Activated naive CD4-positive, alpha-beta T cell (primary cell): ENCODE measurements at places on chromosomes 11 and 22.

- no peak for DNase-seq
Observed at GRCh38 chr11:27646051-27646818, 54.0 kb downstream of the BDNF start.

DNA sequence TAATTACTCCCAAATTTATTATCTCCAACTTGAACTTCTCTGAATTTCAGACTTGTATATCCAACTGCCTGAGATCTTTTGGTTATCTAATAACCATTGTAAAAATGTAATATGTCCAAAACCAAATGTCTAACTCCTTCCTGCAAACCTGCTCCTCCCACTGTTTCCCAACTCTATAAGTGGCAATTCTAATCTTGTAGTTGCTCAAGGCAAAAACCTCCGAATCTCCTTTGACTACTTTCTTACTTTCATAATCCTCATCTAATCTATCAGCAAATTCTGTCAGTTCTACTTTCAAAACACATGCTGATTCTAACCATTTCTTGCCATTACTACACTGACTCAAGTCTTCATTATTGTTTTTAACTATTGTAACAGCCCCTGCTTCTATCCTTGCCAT lies 55.7 kb downstream of the FAM168A start:
- DNase-seq: no peak

- DNase-seq: no peak
Observed at GRCh38 chr22:28795932-28796856, 4.2 kb downstream of the XBP1 start.

DNA sequence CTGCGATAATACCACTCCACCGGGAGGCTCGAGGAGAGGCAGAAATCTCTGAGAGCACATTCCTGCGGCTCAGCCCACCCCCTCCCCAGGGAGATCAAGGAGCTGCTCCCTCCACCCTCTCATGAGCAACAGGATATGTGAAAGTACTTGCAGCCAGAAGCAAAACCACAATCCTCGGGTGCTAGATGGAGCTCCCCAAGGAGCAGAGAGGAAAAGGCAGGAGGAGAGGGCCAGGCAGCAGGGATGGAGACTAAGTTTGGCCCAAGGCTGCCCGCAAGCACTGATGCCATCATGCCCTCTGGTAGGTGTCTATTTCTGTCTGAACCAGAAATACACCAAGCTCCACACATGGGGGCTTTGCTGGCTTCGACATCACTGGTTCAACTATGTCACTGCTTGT lies 22.3 kb downstream of the VPS37C start:
- no peak for DNase-seq

- no peak for DNase-seq
Observed at GRCh38 chr11:19939415-19939929, 220.8 kb downstream of the DBX1 start.

DNA sequence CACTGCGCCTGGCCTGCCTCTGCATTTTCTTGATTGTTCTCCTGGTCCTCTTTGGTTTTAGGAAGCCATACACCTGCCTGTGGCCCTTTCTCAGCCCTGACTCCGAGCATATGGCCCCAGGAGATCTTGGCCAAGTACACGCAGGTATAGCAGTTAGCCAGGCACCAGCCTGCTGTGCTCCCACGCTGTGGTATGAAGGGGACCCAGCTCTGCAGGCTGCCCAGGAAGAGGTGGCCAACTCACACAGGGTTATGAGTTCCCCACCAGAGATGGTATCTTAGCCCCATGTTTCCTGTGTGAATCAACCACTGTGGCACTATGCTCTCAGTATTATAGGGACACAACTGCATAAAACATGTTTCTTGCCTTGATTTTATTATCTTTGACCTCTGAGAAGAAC lies 31.1 kb downstream of the SGSM3 start:
- DNase-seq: no peak

- no peak for DNase-seq
Observed at GRCh38 chr11:67392183-67392715, 463 bp downstream of the RAD9A start.

DNA sequence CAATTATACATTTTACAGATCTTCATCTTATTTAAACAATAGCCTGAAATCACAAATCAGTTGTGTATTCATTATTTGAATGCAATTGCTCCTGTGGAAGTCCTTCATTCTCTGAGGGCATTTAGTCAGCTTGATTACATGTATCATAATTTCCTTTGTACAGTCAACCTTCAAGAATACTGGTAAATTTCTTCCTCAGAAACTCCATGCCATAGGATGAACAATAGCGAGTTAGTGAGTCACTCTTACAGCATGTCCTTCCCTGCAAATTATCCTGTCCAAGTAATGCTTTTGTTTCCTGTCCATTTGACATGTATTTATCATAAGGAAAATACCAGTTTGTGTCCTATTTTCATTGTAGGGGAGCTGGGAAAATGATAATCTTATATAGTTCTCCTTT lies 3.8 kb downstream of the OR10S1 start:
- DNase-seq: no peak

GRCh38 chr22:31662668-31663037 lies 638 bp upstream of the PISD start:
- DNase-seq: no peak

DNA sequence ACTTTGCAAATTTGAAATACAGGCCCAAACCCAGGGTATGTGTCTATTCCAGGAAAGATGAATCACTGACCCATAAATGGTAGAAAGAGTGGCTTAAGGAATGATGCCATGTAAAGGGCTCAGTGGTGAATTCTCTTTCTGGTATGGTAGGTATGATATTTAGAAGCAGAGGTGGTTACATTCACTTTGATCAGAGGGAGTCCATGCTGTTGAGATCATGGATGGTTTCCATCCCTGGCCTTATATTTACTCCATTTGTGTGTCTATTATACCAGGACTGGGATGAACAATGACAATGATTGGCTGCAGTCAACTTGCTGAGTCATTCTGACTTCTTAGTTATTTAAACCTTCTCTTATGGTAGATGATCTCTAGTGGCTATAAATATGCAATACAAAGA lies 419.8 kb upstream of the LRRC4C start:
- DNase-seq: no peak

DNA sequence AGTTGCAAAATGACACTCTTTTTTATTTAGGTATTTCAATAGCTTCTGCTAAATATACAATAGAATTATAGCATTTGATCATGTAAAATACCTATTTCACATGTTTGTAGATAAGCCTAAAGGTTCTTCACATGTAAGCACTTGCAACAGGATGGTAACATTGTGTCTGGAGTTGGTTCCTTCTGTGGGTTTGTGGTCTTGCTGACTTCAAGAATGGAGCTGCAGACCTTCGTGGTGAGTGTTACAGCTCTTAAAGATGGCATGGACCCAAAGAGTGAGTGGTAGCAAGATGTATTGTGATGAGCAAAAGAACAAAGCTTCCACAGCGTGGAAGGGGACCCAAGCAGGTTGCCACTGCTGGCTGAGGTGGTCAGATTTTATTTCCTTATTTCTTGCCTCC lies 246.4 kb upstream of the PDGFD start:
- DNase-seq: no peak

- no peak for DNase-seq
Observed at GRCh38 chr11:117691516-117691915, 105.5 kb downstream of the DSCAML1 start.

- no peak for DNase-seq
Observed at GRCh38 chr11:68380786-68381622, 68.6 kb downstream of the LRP5 start.

DNA sequence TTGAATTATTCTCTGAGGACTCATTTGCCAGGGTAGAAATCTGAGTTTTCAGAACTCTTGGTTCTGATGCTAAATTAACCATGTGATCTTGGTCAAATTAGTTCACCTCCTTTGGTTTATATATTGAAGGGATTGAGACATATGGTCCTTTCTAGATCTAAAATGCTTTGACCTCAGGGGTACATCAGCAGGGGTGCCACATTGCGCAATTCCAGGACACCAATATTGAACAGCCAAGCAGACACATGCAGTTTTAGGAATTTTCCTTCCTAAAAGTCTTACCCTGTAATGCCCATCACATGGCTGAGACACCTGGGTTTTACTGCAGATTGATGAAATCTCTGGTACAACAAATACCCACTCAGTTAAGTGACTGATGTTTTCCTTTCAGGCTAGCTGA lies 254.4 kb upstream of the NCAM1 start:
- DNase-seq: no peak

DNA sequence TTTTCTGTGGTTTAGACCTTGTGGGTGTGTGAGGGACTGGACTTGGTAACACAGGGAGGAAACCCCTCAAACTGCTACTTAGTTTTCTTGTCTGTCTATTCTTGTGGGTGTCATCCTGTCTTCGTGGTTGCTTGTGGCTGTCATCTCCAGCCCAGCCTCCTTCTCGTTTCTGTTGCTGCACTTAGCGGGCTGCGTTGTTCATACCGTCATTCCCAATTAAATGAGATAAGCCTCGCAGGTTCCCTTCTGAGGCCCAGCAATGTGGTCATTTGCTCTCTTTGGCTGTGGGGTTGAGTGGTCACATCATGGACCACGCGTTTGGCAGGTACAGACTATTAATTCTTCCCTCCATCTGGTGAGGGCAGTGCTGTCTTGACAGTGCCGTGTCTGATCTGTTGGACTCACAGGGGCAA lies 18.8 kb downstream of the PANX1 start:
- no peak for DNase-seq

DNA sequence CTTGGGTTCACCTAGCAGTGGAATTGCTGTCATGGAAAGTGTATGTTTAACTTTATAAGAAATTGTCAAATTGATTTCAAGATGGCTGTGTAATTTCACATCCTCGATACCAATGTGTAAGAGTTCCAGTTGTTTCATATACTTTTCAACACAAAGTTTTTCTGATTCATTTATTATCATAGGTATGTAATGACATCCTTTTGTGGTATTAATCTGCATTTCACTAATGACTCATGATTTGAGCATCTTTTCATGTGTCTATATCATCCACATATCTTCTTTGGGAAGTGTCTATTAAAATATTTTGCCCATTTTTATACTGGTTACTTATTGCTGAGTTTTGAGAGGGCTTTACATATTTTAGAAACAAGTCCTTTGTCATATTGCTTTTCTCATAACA lies 17.0 kb upstream of the GLYATL1B start:
- DNase-seq: no peak

- DNase-seq: no peak
Observed at GRCh38 chr11:1025410-1026162, 10.9 kb downstream of the MUC6 start.

- no peak for DNase-seq
Observed at GRCh38 chr11:460331-461199, 10.5 kb downstream of the PTDSS2 start.

DNA sequence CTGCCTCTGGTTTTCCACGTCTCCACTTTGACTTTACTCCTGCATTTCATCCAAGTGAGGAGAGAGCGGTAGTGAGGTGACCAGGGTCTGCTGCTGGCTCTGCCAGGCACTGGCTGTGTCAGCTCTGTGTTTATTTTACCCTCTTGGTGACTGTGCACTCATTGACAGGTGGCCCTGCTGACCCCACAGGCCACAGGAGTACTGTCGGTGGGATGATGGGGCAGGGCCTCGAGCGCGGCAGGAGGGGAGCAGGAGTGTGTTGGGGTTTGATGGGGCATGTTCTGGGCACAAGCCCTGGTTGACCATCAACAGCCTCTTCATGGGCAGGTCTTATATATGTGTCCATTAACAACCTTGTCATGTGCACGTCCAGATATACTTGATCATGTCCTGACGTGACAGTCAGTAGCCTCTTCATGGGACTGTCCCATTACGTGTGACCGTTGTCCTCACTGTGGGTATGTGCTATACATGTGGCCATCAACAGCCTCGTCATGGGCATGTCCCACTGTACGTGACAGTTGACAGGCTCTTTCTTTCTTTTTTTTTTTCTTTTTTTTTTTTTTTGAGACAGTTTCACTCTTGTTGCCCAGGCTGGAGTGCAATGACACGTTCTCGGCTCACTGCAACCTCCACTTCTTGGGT lies 31.4 kb upstream of the ACR start:
- DNase-seq: no peak

- DNase-seq: no peak
Observed at GRCh38 chr11:118443590-118444218, 7.4 kb downstream of the KMT2A start.

GRCh38 chr11:9616042-9616675 lies 42.7 kb downstream of the WEE1 start:
- DNase-seq: no peak

- DNase-seq: no peak
Observed at GRCh38 chr11:79193663-79194310, 247.0 kb downstream of the TENM4 start.

GRCh38 chr11:77203901-77204753 lies 76.1 kb downstream of the MYO7A start:
- DNase-seq: no peak

- no peak for DNase-seq
Observed at GRCh38 chr11:88050247-88050646, 125.0 kb downstream of the RAB38 start.

DNA sequence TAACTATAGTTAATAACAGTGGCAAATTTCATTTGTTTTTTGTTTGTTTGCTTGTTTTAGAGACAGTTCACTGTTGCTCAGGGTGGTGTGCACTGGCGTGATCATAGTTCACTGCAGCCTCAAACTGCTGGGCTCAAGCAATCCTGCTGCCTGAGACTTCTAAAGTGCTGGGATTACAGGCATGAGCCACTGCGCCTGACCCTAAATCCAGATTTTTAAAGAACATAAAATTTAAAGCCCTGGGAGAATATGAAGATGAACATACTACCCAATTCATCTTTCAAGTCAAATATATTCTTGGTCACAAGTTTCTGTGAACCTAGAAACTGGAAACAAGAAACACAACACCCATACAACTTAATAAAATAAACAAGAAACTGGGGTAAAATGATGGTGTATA lies 28.1 kb downstream of the RRAS2 start:
- no peak for DNase-seq

DNA sequence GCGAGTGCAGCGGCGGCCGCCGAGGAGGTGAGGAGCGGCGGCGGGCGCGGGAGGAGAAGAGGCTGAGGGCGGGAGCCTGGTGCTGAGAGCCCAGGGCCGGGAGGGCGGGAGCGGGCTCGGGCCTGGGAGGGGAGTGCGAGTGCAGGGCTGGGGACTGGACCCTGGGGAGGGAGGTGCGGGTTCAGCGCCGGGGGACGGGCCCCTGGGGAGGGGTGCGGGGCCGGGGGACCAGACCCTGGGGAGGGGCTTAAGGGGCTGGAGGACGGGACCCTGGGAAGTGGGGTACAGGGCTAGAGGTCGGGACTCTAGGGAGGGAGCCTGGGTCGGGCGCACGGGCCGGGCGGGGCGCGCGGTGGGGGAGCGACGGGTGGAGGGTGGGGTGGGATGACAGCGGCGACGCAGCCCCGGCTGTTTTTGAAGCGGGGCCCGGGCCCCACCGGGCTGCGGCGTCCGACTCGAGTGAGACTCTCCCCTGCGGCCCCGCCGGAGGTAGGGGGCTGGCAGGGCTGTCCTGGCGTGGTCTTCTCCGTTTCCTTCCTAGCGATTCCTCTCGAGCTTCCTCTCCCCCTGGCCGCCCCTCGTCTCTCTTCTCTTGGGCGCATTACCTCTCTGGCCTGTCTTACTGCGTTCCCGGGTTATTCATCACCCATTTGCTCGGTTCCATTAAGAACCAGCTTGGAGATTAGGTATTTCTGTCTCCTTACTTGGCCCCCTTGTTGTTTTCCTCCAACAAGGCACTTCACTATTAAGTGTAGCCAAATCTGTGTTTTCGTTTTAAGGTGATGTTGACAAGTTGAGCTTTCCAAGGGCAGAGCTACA lies 754 bp downstream of the NUP50 start:
- no peak for DNase-seq
